ENCODE measurements at places on chromosomes 6 and 20. TPM values are rescaled to one million over a fixed set of nuclear protein-coding genes. Genes with fewer than 3 reads are reported as not detected.

DNA sequence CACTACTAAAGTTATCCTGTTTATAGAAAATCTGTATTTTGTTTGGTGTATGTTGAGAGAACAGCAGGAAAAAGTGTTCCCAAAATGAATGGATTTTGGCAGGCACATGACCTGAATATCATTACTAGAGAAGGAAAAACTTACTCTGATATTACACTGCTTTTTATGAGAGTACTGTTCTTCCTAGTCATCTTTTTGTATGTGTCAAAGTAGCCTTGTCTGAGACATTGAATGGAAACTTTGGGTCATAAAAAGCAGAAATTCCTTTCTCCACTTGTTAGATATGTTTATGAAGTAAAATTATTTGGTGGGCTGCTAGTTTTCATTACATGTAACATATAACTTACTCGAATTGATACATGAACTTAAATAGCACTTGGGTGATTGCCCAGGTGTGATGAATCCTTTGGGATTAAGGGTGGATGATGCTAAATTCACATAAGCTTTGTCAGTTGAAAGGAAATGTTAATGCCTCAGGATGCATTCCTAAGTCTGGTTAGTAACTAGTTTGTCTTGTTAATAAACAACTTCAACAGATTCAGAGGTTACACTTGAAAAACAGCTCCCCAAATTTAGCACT, 206.7 kb downstream of the CENPW start:
- H3K4me3 ChIP-seq, result no peak overlapping the region
- no peak for DNase-seq
- H3K4me1 ChIP-seq, result peaks cover 3% of the 10 kb centered on the region
- no peak overlapping the region for H3K27ac ChIP-seq
- no peaks in the 10 kb centered on the region for H3K27me3 ChIP-seq

DNA sequence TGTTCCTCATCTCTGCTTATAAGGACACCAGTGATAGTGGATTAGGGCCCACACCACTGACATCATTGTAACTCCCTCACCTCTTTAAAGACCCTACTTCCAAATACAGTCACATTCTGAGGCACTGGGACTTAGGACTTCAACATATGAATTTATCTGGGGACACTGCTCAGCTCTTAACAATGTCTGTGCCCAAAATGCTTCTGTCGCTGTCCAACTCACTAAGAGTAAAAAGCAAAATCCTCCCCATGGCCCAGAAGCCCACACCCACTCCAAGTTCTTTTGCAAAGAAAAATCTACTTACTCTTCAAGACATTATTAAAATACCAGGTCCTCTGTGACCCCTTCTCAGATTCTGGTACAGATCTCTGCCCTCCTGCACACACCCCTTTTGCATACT, 116.2 kb downstream of the TBC1D7 start:
- H3K4me1 ChIP-seq, result no peaks in the 10 kb centered on the region
- H3K27ac ChIP-seq, result no peak overlapping the region
- H3K36me3 ChIP-seq, result no peaks in the 10 kb centered on the region
- no peak for DNase-seq
- H3K27me3 ChIP-seq, result no peaks in the 10 kb centered on the region

- no peak overlapping the region for H3K4me3 ChIP-seq
- H3K27ac ChIP-seq, result no peak overlapping the region
- H3K4me1 ChIP-seq, result peaks cover 12% of the 10 kb centered on the region
- H3K36me3 ChIP-seq, result no peaks in the 10 kb centered on the region
- no peak for DNase-seq
- H3K27me3 ChIP-seq, result peaks cover 70% of the 10 kb centered on the region
Observed at GRCh38 chr20:51862796-51863195, 60.5 kb upstream of the SALL4 start.

DNA sequence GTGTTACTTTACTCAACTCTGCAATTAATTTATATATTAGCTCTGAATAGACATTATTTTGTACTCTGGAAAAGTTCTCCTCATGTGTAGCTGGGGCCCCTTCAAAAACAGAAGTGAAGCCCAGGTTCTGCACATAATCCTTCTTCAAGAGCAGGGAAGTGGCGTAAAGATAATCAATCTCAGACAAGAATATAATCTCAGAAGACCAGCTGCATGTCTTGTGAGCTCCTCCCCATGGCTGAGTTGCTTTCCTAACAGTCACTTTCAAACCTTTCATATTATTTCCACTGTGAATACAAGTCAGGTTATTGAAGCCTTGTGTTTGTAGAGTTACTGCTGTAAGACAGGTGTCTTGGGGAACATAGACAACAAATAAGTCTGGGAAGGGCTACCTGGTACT, 691.9 kb downstream of the RFPL4B start:
- no peak for DNase-seq
- H3K4me1 ChIP-seq, result no peaks in the 10 kb centered on the region

- H3K36me3 ChIP-seq, result no peaks in the 10 kb centered on the region
- H3K4me3 ChIP-seq, result no peak overlapping the region
- H3K27ac ChIP-seq, result no peak overlapping the region
- H3K27me3 ChIP-seq, result no peaks in the 10 kb centered on the region
- no peak for DNase-seq
Observed at GRCh38 chr6:170371080-170371479, 64.5 kb downstream of the FAM120B start.

DNA sequence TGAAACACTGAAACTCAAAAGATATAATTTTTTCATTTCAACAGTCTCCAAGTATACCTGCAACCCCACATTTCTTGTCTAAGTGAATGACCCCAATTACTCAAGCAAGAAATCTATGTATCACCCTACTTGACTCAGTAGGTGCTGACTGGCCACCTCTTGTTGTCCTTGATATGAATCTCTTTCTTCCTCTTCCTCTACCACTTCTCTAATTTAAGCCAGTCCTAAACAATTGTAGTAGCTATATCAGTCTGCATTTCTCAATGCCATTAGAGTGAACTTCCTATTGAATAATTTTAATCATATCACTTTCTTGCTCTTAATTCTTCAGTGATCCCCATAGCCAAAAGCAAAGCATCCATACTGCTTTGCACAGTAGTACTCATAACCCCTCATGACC, 93.2 kb downstream of the NKAIN2 start:
- H3K4me1 ChIP-seq, result no peaks in the 10 kb centered on the region
- no peak overlapping the region for H3K27ac ChIP-seq
- no peak for DNase-seq
- H3K4me3 ChIP-seq, result no peak overlapping the region
- H3K27me3 ChIP-seq, result no peaks in the 10 kb centered on the region

GRCh38 chr6:47439348-47439668, 38.3 kb upstream of the CD2AP start:
- H3K36me3 ChIP-seq, result no peaks in the 10 kb centered on the region
- no peak overlapping the region for H3K27ac ChIP-seq
- no peak overlapping the region for H3K4me3 ChIP-seq
- DNase-seq, result no peak

- H3K4me1 ChIP-seq, result no peaks in the 10 kb centered on the region
- no peaks in the 10 kb centered on the region for H3K36me3 ChIP-seq
- H3K4me3 ChIP-seq, result no peak overlapping the region
- H3K27me3 ChIP-seq, result no peaks in the 10 kb centered on the region
Observed at GRCh38 chr6:157091856-157092460, 231.4 kb downstream of the TMEM242 start.

DNA sequence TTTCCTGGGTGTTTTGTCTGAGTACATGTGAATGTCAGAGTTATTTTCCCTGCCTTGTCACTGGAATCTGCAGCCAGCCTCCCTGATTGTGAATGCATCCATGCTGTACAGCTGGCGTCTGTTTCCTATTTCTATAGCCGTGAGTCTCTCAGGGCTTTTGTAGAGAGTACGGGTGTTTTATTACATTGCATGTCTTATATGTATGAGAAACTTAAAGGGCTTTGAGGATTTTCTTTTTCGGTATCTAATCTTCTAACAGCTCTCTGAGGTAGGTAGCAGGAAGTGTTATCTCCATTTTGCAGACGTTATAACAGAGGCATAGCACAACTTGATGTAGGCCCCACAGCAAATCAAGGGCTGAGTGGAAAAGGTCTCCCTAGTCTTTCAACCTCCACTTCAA, 272.9 kb downstream of the PRL start:
- no peak overlapping the region for H3K27ac ChIP-seq
- no peak overlapping the region for H3K4me3 ChIP-seq
- H3K36me3 ChIP-seq, result no peaks in the 10 kb centered on the region
- no peak for DNase-seq

GRCh38 chr6:18823782-18824386, 436.7 kb downstream of the RNF144B start:
- H3K27ac ChIP-seq, result no peak overlapping the region
- no peak for DNase-seq
- H3K27me3 ChIP-seq, result no peaks in the 10 kb centered on the region
- H3K4me3 ChIP-seq, result no peak overlapping the region
- no peaks in the 10 kb centered on the region for H3K36me3 ChIP-seq

DNA sequence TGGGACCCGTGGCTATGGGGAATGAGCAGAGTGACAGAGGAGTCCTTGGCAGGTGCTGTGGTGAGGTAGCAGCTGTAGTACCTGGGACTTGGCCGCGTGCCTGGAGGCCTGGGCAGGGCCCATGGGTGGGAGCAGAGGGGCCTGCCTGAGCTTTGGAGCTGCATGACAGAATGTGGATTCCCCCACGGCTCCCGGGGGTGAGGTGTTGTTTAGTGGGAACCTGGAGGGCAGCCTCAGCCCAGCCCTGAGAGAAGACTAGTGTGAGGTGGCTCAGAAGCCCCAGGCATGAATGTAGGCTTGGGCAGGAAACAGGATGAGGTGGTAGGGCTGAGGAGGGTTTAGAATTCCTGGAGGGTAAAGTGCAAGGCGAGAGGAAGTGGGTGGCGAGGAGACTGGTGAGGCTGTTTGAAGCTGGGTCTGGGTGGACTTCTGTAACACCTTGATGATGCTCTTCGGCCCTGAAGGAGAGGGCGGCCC, 86.5 kb upstream of the SCP2D1 start:
- H3K4me3 ChIP-seq, result no peak overlapping the region
- peak; percentile 23 for DNase-seq
- H3K36me3 ChIP-seq, result no peaks in the 10 kb centered on the region
- no peaks in the 10 kb centered on the region for H3K27me3 ChIP-seq
- H3K27ac ChIP-seq, result no peak overlapping the region

DNA sequence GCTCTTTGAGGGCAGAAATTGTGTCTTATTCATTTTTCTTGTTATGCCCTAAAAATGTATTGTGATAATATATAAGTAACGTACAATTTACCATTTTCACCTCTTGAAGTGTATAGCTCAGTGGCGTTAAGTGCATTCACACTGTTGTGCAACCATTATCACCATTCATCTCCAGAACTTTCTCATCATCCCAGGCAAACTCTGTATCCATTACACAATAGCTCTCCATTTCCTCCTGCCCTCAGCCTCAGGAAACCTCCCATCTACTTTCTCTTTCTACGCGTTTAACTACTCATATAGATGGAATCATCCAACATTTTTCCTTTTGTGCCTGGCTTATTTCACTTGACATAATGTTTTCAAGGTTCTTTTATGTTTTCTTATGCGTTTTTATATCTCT, 184.6 kb downstream of the ESR1 start:
- no peaks in the 10 kb centered on the region for H3K4me1 ChIP-seq
- no peaks in the 10 kb centered on the region for H3K27me3 ChIP-seq
- no peak overlapping the region for H3K4me3 ChIP-seq
- DNase-seq, result no peak

GRCh38 chr6:7589949-7590917, at the start of gene SNRNP48:
Gene SNRNP48 (plus strand): TSS chr6:7590198. CDS start chr6:7590258, 60 bp downstream.
- H3K27ac ChIP-seq, result peak within 1 kb of the TSS; percentile 87
- peak; percentile 96 for DNase-seq
- no peaks in the 10 kb centered on the region for H3K36me3 ChIP-seq
- peaks cover 3% of the 10 kb centered on the region for H3K4me1 ChIP-seq
- peak within 1 kb of the TSS; percentile 95 for H3K4me3 ChIP-seq
- H3K27me3 ChIP-seq, result no peaks in the 10 kb centered on the region

DNA sequence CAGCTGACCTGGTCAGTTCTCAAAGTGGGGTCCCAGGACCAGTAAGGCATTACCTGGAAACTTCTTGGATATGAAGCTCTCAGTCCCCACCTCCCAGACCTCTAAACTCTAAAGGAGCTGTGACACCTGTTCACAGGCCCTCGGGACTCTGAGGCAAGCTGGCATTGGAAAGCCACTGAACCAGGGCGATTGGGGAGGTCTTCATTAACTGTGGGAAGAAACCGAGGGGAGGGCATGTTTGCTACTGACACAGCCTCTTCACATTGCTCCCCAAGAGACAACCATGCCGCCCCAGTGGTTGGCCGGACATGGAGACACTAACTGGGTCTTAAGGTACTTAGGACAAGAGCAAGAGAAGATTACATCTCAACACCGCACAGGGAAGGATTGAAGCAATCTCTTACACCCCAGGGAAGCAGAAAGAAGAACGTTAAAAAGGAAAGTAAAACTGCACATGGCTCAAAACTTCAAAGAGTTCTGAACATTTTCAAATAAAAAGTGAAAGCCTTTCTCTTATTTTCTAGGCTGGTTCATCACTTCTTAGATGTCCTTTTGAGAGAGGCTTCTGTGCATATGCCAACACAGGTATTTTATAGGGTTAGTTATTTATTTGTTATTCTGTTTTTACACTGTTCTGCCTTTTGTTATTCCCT, 210.0 kb upstream of the CST7 start:
- no peak overlapping the region for H3K27ac ChIP-seq
- no peak overlapping the region for H3K4me3 ChIP-seq
- no peaks in the 10 kb centered on the region for H3K4me1 ChIP-seq
- H3K36me3 ChIP-seq, result no peaks in the 10 kb centered on the region
- no peak for DNase-seq

DNA sequence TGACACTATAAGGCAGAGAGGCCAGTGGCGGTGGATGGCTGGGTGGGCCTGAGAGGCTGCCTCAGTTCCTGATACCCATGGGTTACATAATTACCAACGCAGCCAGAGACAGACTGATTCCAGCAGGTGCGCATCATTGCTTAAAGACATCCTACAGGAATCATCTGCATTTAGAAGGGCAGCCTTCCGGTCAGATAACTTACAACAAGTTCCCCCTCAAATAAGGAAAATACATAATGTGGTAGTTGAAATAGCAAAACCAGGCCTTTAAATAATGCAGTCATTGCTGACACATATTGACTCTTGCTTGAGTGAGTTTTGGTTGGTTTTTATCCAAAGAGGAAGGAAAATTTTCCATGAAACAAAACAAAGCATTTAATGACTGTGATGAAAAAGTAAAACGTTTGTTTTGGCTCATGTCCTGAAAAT, 81.9 kb downstream of the SIM1 start:
- no peaks in the 10 kb centered on the region for H3K36me3 ChIP-seq
- H3K27me3 ChIP-seq, result no peaks in the 10 kb centered on the region
- H3K4me1 ChIP-seq, result no peaks in the 10 kb centered on the region
- no peak overlapping the region for H3K4me3 ChIP-seq
- no peak overlapping the region for H3K27ac ChIP-seq

DNA sequence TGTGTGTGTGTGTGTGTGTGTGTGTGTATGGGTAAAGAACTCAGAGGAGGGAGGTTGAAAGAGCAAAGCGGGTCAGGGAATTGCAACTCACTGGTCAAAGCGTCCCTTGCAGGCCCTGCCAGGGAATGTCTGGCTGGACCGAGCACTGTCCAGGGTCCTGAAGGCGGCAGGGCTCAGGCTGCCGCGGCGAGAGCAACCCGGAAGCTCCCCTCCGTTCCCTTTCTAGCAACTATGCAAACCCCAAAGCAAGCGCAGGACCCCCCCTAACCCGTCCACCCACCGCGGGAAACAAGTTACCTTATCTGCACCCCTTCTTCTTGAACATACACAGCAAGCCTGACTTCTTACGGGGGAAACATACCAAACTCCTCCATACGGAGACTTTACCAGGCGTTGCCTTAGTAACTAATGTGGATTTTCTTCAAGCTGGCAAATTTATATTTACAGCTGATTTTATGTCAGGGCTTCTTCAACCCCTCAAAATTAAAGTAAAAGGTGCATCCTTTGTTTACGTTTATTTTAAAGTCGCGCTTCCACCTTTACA, 538 bp upstream of the GRM1 start:
- DNase-seq, result peak; percentile 32
- no peak overlapping the region for H3K4me3 ChIP-seq
- peaks cover 42% of the 10 kb centered on the region for H3K27me3 ChIP-seq
- H3K27ac ChIP-seq, result no peak overlapping the region
- H3K36me3 ChIP-seq, result no peaks in the 10 kb centered on the region
- no peaks in the 10 kb centered on the region for H3K4me1 ChIP-seq

Gene SIGLEC1
- 8.6 TPM for total RNA-seq

Gene CPXM1
- total RNA-seq, result 0.80 TPM

Gene EFCAB8
- total RNA-seq, result not detected

Data from transverse colon (tissue), 4 donors.